COR-L47 (cell line): ENCODE measurements at places on chromosomes 4 and X.

DNA sequence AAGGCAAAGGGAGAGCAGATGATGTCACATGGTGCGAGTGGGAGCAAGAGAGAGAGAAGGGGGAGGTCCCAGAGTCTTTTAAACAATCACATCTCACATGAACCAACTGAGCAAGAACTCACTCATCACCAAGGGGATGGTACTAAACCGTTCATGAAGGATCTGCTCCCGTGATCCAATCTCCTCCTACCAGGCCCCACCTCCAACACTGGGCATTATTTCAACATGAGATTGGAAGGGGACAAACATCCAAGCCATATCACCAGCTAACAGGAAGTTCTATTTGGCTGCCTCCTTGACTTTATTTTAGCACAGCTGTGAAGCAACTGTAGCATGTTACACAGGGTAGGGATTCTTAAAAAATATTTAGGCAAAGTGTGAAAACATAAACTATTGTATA, 102.5 kb downstream of the DDIT4L start:
- no peak for DNase-seq

DNA sequence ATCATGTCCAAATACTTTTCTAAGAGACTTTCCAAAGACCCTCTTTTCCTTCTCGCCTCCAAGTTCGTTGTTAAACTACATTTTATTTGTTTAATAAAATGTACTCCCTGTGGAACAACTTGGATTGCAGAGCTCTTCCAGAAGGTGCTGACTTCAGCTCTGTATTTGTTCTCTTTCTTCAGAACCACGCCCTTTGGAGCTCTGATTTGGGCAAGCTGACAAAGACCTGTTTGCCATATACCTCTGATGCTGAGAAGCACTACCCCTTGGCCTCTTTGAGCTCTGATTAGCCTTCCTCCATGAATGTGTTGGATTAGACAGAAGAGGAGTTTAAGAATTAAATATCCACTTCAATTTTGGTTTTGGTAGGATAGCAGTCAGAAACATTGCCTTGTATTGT, 815.1 kb upstream of the POU3F4 start:
- no peak for DNase-seq

- no peak for DNase-seq
Observed at GRCh38 chr4:78299565-78299972, 242.4 kb downstream of the FRAS1 start.

- DNase-seq: no peak
Observed at GRCh38 chr4:38609614-38610013, 54.4 kb upstream of the KLF3 start.

- DNase-seq: no peak
Observed at GRCh38 chrX:70769659-70770227, 138.8 kb downstream of the TEX11 start.

- no peak for DNase-seq
Observed at GRCh38 chr4:177369372-177369771, 59.7 kb downstream of the NEIL3 start.

DNA sequence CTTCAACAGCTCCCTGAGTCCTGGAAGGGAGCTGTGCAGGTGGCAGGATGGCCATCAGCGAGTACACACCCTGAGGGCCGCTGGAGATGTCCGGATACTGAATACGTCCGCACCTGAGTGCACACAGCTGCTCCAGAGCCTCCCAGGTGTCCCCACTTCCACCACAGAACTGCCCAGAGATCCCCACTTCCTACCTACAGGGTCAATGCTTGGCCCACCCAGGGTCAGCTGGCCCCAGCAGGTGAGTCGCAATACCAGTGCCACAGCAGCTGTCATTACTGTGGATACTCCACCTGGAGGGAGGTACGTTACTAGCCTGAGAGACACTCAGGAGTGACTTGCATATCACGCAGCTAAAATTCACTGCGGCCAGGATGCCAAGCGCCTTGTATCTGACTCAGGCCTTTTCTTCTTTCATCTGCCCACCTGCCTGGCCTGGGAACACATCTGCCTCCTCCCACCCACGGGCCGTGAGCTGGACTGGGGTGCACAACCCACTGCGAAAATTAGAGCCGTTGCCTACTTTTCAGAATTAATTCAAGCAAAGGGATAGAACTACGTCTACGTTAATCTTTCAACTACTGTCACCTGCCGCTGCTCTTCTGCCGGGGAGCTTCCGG, 9.4 kb downstream of the C4orf50 start:
- DNase-seq: no peak

DNA sequence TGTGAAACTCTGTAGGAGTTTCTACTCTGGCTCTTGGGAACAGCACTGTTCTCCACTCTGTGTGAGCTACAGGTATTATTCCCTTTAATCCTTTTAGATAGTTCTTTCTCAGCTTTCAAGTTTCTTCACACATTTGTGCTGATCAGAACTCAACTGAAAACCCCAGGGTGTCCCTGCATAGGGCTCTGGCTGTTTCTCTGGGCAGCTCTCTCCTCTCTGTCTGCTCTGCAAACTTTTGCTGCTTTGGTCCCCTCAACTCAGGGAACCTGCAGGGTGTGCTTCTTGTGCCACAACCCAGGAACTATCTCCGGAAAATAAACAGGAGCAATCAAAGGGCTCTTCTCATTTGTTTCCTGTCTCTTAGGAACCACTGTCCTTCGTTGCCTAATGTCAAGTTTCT, 196.6 kb upstream of the GABRA2 start:
- DNase-seq: no peak

GRCh38 chrX:21940356-21940829, at the start of gene SMS:
Gene SMS (plus strand): TSS chrX:21940709. CDS start chrX:21940825, 116 bp downstream.
- peak; percentile 52 for DNase-seq

DNA sequence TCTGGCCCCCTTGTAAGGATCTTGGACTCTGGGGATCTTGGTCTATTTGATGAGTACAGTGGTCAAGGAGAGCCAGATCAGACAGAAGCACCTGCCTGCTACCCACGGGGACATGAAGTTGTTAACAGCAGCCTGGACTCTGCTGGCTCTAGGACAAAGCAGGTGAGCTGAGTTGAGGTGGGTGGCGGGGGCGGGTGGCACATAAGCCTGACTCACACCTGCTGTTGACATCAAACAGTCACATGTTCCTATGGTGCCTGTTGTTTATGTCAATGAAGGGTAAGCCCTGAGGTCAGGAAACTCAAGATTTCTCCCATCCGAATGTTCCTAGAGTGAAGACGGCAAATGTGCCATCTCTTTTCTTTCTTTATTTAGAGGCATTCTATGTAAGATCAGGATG, 50.1 kb upstream of the CLNK start:
- peak; percentile 22 for DNase-seq

GRCh38 chrX:111151764-111152163, 55.8 kb downstream of the PAK3 start:
- no peak for DNase-seq

- no peak for DNase-seq
Observed at GRCh38 chrX:42237956-42238355, 314.6 kb upstream of the CASK start.

DNA sequence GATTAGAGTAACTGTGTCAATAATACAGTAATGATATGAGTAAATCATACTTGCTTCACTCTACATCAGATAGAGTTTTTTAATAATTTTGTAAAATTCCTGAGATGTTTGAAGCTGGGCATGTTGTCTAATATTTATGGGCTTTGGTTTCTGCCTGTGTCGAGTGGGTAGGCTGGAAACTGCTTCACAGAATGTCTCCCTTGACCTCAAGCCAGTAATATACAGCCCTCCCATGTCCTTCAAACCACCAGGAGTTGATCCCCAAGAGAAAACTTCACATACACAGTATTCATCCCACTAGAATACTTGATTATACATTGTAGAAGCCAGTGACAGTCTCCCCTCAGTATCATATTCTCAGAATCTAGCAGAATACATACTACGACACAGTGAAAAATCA, 284.8 kb upstream of the TENM3 start:
- DNase-seq: no peak

GRCh38 chr4:94519019-94519418, 67.3 kb downstream of the PDLIM5 start:
- DNase-seq: no peak
